ENCODE measurements at places on chromosomes 5 and 9. TPM values are rescaled to one million over a fixed set of nuclear protein-coding genes. Genes with fewer than 3 reads are reported as not detected.

DELE1 gene
- 37.3 TPM for total RNA-seq

HTR4 gene
- not detected for total RNA-seq

CFAP77 gene
- not detected for total RNA-seq

NR5A1 gene
- total RNA-seq, result not detected

NTRK2 gene
- 0.39 TPM for total RNA-seq

VAV2 gene
- total RNA-seq, result 4.5 TPM

TSLP gene
- 1.1 TPM for total RNA-seq

ANKRD33B gene
- 1.3 TPM for total RNA-seq

JMY gene
- 3.6 TPM for total RNA-seq

ENTPD2 gene
- total RNA-seq, result not detected

PRRX2 gene
- 16.5 TPM for total RNA-seq

PCDHGB6 gene
- 0.02 TPM for total RNA-seq

ANKRD18A gene
- 0.62 TPM for total RNA-seq

ROPN1L gene
- 2.5 TPM for total RNA-seq

IL31RA gene
- total RNA-seq, result 7.6 TPM

SEMA4D gene
- 4.8 TPM for total RNA-seq

JAKMIP2 gene
- total RNA-seq, result 8.4 TPM

PDE8B gene
- total RNA-seq, result not detected

PPP6C gene
- total RNA-seq, result 53.8 TPM

TNC gene
- 45.0 TPM for total RNA-seq

SGCD gene
- total RNA-seq, result 0.12 TPM

C9orf50 gene
- total RNA-seq, result not detected

DRD1 gene
- 0.25 TPM for total RNA-seq

ANKRD20A1 gene
- total RNA-seq, result 0.97 TPM

IL4 gene
- total RNA-seq, result not detected

C8G gene
- total RNA-seq, result not detected

SV2C gene
- total RNA-seq, result 0.04 TPM

GCNT1 gene
- 4.3 TPM for total RNA-seq

NCS1 gene
- total RNA-seq, result 40.3 TPM

C9 gene
- not detected for total RNA-seq

HRCT1 gene
- total RNA-seq, result 0.41 TPM

EPB41L4A gene
- 0.87 TPM for total RNA-seq

MEF2C gene
- 8.3 TPM for total RNA-seq

FAXDC2 gene
- 3.2 TPM for total RNA-seq

ADAMTS12 gene
- 14.7 TPM for total RNA-seq

CCL19 gene
- not detected for total RNA-seq

PPP2R2B gene
- 0.62 TPM for total RNA-seq
